ENCODE measurements at places on chromosomes 11 and 22.

GRCh38 chr11:125170001-125170509 is 5.5 kb downstream of the PKNOX2 start:
- DNase-seq, result no peak

DNA sequence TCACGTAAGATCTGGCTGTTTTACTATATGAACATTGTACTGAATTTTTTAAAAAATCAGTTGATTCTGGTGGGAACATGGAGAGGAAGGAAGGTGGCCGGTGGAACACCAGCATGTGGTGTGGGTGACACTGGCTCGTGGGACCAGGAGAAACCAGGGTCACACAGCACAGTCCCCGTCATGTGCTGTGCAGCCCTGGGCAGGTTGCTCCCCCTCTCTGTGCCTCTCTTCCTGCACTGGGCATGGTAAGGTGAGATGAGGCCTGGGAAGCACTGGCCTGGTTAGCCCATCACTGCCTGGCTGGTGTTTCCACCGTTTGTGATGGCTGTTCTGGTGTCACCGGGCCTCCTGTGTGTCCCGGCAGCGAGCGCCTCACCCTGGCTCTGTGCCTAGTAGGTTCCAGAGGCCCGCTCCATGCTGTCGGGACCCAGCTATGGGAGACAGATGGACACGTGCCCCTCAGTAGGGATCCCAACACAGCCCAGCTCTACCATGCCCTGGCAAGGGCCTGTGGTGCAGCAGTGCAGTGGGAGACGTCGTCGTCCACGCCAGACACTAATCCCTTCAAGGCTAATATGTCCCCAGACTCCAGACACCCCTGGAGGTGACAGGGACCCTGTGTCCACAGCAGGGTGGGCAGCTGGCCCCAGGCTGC is 88.2 kb upstream of the LINC01488 start:
- no peak for DNase-seq

DNA sequence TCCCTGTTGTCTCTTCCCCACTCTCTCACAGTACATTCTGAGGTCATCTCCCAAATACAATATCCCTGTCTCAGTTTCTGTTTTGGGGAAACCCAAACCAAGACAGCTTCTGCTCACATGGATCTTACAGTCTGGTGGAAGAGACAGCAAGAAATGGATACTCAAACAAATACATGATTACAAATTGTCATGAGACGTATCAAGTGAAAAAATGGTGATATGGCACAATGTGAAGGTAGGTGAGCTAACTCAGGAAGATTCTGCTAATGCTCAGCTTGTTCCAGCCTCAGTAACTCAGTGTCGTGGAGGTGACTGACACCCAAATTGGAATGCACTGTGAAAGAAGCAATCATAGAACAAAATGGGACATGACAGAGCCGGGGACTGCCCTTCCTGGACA is 68.3 kb downstream of the CHST1 start:
- DNase-seq, result no peak

DNA sequence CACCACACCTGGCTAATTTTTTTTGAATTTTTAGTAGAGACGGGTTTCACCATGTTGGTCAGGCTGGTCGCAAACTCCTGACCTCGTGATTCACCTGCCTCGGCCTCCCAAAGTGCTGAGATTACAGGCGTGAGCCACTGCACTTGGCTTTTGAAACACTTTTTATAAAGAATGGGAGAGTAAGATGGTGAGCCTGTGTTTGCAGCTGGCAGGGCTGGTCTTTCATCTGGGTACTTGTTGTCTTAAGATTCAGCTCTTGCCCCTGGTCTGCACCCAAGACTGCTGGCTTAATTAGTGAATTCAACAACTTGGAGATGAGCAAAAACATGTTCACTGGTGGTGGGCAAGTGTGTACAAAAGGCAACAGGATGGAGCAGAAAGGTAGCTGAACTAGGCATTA is 4.0 kb downstream of the TSPAN18 start:
- no peak for DNase-seq

- DNase-seq, result no peak
These were observed 577 bp downstream of the MRPL17 start for GRCh38 chr11:6682591-6682935.

- DNase-seq, result no peak
These were observed 93.4 kb downstream of the RASSF10 start for GRCh38 chr11:13102513-13102840.

- no peak for DNase-seq
These were observed at the start of gene VSIG2 for GRCh38 chr11:124751741-124752470. Gene VSIG2 (minus strand): TSS chr11:124752255. CDS start chr11:124752137, 118 bp downstream.

DNA sequence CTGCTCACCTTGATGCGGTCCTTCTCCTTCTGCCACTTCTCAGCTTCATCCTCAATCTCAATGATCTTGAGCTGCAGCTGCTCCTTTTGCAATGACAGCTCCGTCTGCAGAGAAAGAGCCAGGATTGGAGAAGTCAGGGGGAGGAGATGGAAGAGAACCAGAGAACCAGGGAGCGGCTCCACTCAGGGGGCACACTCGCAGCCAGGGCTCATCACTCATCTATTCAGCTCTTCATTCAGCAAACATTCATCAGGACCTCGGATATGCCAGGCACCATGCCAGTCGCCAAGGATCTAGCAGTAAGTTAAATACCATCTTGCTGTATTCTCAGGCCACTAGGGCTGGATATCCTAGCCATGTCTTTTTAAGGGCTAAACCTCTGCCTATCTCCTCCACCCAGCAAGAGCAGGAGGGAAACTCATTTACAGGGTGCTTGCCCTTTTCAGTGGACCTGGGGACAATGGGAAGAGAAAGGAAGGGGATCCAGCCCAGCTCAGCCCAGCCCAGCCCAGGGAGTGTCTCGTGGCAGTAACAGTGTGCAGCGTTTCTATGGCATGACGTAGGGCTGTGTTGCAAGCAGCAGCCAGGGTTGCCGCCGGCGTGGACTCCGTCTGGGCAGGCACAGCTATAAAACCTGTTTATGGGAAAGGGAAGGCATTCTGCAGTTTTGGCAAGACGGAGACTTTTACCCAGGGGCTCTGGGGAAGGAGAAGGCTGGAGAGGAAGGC is 9.4 kb downstream of the TRIM29 start:
- DNase-seq, result no peak

Measured in central memory CD8-positive, alpha-beta T cell (primary cell).